Activated CD4-positive, alpha-beta memory T cell treated with anti-CD3 and anti-CD28 coated beads for 36 hours (primary cell): ENCODE measurements at places on chromosomes 16 and 17. TPM values are rescaled to one million over a fixed set of nuclear protein-coding genes. Genes with fewer than 3 reads are reported as not detected.

NPW gene
- 1.3 TPM for total RNA-seq

- H3K27me3 ChIP-seq: no peaks in the 10 kb centered on the region
- peak; percentile 77 for DNase-seq
- peaks cover 2% of the 10 kb centered on the region for H3K36me3 ChIP-seq
- H3K4me1 ChIP-seq: peaks cover 47% of the 10 kb centered on the region
These were observed 28.0 kb downstream of the ZCCHC14 start for GRCh38 chr16:87464691-87465300.

- H3K4me1 ChIP-seq: no peaks in the 10 kb centered on the region
- peaks cover 5% of the 10 kb centered on the region for H3K27me3 ChIP-seq
- DNase-seq: no peak
- H3K4me3 ChIP-seq: no peak overlapping the region
- H3K36me3 ChIP-seq: no peaks in the 10 kb centered on the region
These were observed 27.5 kb downstream of the TEKT5 start for GRCh38 chr16:10667239-10667638.

DNA sequence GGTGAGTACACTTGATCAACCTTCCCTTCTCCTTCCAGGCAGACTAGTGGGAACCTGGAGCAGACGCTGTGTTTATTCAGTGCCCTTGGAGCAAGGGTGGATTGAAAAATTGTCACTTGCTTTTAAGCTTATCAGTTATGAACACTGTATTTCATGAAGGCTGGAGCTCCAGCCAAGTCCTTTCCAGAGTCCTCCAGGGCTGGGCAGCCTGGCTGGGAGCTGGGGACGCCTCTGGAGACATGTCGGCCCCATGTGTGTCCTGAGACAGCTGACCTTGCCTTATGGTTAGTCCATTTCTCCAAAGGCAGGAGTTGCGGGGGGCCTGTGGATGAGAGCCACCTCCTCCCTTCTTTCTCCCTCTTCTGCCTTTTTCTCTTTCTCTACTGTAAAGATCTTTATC lies 67.0 kb downstream of the RAP1GAP2 start:
- no peak overlapping the region for H3K4me3 ChIP-seq
- no peaks in the 10 kb centered on the region for H3K27me3 ChIP-seq
- no peaks in the 10 kb centered on the region for H3K36me3 ChIP-seq
- H3K27ac ChIP-seq: no peak overlapping the region
- H3K4me1 ChIP-seq: no peaks in the 10 kb centered on the region
- no peak for DNase-seq

DNA sequence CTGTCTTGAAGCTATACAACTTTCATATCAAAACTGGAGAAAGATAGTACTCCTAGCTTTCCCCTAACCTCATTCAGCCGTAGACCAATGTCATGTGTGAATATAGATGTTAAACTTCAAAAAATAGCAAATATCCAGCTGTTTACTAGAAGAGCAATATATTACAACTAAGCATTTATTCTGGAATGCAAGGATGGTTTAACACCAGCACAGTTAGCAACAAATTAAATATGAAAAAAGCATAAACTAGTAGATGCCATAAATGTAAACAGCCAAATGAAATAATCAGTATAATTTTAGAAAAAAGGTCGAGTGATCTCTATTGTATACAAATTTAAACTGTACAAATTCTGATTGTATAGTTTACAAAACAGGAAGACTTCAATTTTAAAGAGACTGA lies 59.7 kb downstream of the SDR42E1 start:
- H3K36me3 ChIP-seq: peaks cover 3% of the 10 kb centered on the region
- no peaks in the 10 kb centered on the region for H3K27me3 ChIP-seq
- no peaks in the 10 kb centered on the region for H3K4me1 ChIP-seq
- DNase-seq: no peak
- no peak overlapping the region for H3K4me3 ChIP-seq

GRCh38 chr17:83080579-83080857 lies 1.1 kb downstream of the METRNL start:
- peaks cover 17% of the 10 kb centered on the region for H3K36me3 ChIP-seq
- H3K27ac ChIP-seq: no peak overlapping the region
- no peak overlapping the region for H3K4me3 ChIP-seq
- peaks cover 31% of the 10 kb centered on the region for H3K4me1 ChIP-seq

- no peak overlapping the region for H3K27ac ChIP-seq
- H3K4me3 ChIP-seq: no peak overlapping the region
- H3K4me1 ChIP-seq: peaks cover 5% of the 10 kb centered on the region
- H3K36me3 ChIP-seq: peaks cover 8% of the 10 kb centered on the region
- DNase-seq: no peak
- no peaks in the 10 kb centered on the region for H3K27me3 ChIP-seq
These were observed 11.9 kb downstream of the GSE1 start for GRCh38 chr16:85625053-85625452.

DNA sequence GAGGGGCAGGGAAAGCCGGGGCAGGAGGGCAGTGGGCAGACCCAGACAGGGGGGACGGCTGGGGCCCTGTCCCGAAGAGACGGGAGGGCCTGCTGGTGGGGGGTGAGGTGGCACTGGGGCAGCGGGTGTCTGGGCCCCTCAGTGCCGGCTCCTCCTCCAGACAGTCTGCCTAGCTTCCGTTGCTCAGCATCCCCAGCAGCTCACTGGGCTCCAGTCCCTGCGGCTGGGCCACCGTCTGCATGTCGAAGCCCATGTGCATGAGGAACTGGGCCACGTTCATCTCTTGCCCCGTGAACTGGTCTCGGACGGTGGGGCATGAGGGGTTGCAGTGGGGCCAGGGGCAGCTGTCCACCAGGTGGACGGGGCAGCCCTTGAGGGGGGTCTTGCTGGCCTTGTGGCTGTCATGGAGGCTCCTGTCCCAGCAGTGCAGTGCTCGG lies 5.8 kb upstream of the MYADML2 start:
- no peaks in the 10 kb centered on the region for H3K27me3 ChIP-seq
- no peak overlapping the region for H3K4me3 ChIP-seq
- no peak for DNase-seq
- H3K27ac ChIP-seq: no peak overlapping the region
